Nucleus accumbens (tissue), 56 donors: ENCODE measurements at places on chromosomes 3 and 15.

- DNase-seq, result peak; percentile 18
Observed at GRCh38 chr3:112132975-112133448, at the start of gene GCSAM. Gene GCSAM, minus strand, starts transcription at chr3:112133248. Its CDS starts 128 bp downstream, at chr3:112133120.

DNA sequence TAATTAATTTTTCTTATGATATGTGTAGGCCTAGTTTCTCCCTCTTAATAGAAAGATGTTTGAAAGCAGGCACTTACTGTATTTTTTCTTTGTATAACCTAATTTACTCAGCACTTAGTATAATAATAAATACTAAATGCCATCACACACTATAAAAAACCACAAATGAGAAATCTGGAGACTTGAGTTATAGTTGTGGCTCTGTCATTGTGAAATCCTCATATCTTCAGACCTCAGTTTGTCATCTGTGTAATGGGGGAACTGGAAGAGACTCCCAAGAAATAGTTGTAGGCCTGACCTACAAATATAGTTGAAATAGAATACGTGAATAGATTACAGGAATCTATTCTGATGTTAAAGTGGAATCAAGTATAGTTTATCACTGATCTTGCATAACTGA lies 287.6 kb upstream of the DPH6 start:
- no peak for DNase-seq

DNA sequence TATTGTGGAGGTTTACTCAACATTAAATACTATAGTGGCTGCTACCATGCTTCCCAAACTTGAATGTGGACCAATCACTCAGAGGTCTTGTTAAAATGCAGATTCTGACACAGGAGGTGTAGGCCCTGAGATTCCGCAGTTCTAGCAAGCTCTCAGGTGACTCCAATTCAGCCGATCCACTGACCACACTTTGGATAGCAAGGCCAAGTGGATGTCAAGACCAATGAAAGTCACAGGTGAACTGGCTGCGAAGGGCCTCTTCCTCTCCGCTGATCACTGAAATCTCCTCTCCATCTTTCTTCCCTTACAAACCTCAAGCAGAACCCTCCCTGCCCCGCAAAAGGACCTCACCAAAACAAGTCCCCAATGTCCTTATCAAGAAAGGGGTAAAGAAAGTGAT lies 9.2 kb upstream of the CHST2 start:
- no peak for DNase-seq

DNA sequence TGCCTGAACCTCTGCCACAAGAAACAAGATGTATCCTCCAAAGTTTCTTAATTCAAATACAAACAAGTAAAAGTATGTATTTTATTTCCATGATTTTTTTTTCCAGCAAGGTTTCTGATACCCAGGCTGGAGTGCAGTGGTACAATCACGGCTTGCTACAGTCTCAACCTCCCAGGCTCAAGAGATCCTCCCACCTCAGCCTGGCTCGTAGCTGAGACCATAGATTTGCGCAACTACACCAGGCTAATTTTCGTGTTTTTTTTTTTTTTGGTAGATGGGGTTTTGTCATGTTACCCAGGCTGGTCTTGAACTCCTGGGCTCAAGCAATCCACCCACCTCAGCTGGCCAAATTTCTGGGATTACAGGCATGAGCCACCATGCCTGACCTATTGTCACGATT lies 12.2 kb upstream of the VEPH1 start:
- DNase-seq, result no peak

DNA sequence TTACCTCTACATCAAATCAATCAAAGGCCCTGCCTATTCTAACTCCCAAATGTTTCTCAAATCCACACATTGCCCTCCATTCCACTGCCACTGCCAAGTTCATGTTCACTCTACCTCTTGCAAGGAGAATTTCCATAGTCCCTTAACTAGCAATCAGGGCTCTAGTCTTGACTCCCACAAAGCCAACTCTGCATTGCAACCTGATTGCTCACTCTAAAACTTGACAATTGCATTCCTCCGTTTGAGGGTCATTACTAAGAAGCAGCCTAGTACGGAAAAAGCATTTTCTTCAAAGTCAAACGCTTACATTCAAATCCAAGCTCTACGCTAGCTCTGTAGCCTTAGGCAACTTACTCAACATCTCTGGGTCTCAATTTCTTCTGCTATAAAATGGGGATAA lies 1.2 kb downstream of the CPA3 start:
- no peak for DNase-seq

DNA sequence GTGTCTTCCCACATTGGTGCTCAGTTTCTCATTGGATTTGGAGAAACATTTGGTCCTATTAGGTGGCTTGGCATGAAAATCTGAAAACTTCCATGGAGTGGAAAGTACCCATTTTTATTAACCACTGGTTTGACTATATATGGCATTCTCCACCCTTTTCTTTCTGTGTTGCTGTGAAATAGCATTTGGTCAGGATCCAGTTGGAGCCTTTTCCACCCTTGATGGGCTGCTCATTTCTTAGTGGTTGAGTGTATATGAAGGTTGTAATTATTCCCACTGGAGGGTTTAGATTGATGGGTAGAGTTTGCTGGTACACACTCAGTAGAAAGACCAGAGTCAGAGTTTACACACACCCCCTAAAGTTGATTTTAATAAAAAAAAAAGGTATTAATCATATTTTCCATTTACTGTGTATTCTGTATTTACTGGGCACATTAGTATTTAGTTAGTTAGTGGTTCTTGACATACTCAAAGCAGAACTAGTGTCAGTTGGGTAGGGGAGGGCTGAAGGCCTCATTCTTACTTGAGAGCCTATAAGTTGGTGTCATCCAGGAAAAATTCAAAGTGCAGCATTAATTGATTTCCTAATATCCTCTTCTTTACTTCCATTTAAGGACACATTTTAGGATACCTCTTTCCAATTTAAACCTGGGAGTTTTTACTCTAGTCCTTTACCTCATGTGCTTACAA lies 69.5 kb downstream of the FLNB start:
- no peak for DNase-seq

DNA sequence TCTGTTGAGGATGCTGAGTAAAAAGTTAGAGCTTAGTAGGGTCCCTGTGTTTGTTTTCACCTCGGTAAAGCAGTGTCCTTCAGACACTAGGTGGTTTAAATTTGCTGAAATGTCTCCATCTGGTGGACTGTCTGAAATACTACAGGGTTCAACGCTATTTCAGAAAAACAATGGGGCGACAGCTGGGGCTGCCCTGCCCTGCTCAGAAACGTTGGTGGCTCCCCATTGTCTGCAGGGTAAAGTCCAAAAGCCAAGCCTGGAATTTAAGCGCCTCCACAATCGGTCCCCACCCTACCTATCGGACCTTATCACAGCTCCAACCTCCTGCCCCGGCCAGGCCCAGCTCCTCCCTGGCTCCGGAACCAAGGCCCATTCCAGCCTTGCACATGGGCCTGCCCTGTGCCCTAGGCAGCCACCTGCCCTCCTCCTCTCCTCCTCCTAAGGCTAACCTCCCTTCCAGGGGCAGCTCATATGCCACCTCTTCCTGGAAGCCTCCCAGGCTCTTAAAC lies 4.3 kb upstream of the TSEN2 start:
- DNase-seq, result no peak

GRCh38 chr3:25587094-25587493 lies 77.6 kb downstream of the TOP2B start:
- DNase-seq, result no peak

DNA sequence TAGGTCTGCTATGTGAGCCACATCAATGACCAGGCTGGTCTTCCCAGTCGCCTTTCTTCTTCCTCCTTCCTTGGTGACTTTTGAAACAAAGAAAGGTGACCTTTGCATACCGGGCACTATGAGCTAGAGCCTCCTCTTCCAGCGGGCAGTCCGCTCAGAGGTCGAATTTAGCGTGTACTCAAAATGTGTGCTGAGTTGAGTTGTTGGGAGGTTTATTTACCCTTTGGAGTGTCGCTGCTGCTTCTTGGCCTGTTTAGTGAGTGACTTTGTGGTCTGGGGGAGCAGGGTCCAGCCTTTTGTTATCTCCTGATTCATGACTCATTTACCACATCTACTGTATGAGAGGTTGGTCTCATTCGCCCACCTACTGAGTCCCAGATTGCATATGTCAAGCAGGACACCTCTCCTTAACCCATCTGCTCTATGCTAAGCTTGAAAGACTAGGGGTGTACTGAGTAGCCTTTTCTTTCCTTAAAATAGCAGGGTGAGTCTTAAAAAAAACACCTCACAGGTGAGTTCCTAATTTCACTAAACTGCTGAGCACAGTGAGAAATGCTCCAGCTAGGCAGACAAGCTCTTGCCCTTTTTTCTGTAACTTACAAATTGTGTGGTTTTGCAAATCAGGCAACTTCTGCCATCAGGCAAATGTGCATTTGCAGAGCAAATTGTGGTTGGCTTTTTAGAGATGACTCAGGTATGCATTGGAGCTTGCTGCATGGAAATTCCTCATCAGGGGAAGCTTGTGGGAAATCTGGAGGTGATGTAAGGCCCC lies 3.2 kb upstream of the SIAH2 start:
- no peak for DNase-seq

DNA sequence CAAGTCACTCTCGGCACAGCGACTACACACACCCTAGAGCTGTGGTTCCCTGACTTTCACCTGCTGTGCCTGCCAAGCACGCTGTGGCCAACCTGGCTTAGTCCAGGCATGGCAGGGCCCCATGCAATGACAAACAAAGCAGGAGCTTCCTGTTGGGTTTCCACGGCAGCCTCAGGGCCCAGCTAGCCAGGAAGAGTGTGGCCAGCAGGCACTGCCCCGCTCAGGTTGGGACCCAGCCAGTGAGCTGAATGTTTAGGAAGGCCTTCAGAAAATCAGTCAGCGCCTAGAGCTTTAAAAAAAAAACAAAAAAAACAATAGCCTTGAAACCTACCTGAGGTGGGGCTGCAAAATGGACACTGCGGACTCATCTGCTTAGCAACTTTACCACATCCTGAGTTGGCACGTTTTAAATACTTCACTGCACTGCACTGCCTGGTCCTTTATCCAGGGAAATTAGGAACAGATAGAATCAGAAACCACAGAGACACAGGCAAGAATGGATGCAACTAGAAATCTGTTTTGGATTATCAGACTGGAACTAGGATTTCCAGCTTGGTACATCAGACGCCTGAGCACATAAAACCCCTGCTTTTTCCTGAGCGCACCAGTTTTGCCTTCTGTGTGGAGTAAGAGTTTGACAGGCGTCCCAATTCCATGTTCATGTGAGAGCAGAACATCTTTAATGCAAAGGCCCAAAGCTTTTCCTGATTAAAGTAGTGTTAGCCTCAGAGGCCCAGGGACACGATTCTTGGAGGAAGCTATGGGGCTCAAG lies 36.2 kb upstream of the LDHAL6B start:
- no peak for DNase-seq

DNA sequence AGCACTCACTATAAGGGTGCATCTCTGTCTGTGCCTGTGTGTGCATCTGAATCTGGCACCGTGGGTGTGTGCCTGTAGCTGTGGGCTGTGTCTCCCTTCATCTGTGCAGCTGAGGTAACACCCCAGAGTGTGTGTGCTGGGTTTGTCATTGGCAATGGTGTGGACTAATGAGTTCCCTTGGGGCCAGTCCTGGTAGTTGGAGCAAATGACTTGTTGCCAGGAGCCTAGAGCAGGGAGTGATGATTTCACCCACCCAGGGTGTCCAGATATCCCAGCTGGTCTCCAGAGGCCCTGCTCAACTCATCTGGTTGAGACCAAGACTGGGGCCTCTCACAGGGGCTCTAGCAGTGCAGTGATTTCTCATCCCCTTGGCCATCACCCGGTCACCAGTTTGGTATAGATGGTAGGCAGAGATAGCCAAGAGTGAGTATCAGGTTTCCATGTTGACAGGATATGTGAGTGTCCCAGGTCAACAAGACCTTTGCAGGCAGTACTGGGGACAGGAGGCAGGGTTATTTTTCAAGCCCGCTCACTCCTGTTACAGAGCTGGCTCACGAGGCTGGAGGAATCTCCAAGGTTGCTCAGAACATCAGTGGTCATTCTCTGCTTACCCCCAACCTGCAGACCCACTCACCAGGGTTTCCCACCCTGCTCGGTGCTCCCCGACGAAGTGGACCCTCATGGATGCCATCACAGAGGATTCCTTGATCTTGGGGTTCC lies 4.1 kb upstream of the HDAC11 start:
- no peak for DNase-seq

- no peak for DNase-seq
Observed at GRCh38 chr3:156655819-156656550, 18.4 kb upstream of the TIPARP start.

DNA sequence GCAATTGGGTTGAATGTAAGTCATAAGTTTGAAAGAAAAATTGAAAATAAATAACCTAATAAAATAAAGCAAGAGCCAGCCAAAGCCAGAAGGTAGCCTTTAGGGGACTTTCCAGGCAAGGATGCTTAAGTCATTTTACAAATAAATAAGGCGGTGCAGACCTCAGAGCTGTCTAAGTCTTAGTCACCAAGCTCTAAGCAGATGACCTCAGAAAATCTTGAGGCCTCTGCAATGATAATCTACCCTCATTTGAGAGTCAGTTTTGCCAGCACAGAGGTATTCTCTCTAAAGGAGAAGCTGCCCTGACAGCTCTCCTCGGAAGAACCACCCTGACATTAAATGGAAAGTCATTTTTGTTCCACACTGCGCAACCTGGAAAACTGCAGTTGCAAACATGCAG lies 113.9 kb downstream of the OXNAD1 start:
- no peak for DNase-seq

- DNase-seq, result peak; percentile 10
Observed at GRCh38 chr3:57062101-57062631, 1.7 kb downstream of the SPATA12 start.

GRCh38 chr3:156368189-156368588 lies 186.7 kb downstream of the SSR3 start:
- no peak for DNase-seq

DNA sequence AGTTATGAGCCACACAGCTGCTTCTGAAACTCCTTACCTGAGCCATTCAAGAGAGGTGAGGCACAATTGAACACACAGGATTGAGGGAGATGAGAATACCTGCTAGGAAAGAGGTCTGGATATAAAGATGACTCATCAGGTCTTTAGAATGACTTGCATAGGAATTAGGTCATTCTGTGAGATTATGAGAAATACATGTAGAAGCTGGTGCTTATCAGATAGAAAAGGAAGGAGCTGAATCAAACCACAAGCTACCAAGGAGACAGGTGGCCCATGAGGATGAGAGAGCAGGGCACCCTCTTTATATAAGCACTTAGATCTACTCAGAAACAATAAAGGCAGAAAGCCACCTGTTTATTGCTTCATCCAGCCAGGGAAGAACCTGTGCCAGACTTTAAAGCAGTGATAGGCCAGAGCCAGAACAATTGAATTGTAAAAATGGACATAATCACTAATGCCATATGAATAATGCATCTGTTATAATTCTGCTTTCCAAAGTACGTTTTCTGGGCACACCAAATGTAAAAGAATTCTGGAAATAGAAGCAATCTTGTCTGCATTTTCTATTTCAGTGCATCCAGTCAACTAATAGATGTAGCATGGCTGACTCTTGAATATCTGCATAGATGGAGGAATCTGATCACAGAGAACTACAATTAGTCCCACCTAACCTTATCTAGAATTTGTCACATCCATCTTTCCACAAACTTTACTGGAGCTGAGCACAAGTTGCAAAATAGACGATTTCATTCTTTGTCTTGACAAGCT lies 74.9 kb downstream of the PIK3R4 start:
- no peak for DNase-seq

DNA sequence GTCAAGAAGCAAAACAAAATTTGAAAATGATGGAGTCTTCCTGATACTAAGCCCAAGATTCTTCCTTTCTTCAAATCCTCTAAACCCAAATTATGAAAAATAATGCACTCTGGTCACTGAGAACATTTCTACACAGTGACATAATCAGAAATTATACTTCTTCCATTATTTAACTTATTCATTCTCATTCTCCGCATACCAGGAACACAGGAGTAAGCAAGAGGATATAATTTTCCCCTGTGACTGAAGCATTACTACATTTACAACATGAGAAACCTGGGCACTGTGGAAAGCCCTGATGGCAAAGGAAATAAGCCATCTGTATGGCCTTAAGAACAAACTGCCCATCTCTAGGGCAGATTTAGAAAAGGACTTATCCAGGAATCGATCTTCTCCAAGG lies 47.0 kb downstream of the EXD1 start:
- DNase-seq, result no peak
